ENCODE measurements at places on chromosomes 7 and 10. TPM values are rescaled to one million over a fixed set of nuclear protein-coding genes. Genes with fewer than 3 reads are reported as not detected.
A peak's percentile ranks its signal among the peaks of the same experiment; 100 is the strongest.

Gene POM121L12
- total RNA-seq = not detected

- H3K27ac ChIP-seq = no peak overlapping the region
- no peak for DNase-seq
- H3K36me3 ChIP-seq = peaks cover under 1% of the 10 kb centered on the region
- H3K27me3 ChIP-seq = no peaks in the 10 kb centered on the region
- no peak overlapping the region for H3K4me3 ChIP-seq
Observed at GRCh38 chr10:88194041-88194887, 330.8 kb downstream of the PTEN start.

Gene IFIT2
- total RNA-seq = 0.12 TPM

Gene BTBD16
- total RNA-seq = not detected

Gene HACD1
- 14.6 TPM for total RNA-seq

DNA sequence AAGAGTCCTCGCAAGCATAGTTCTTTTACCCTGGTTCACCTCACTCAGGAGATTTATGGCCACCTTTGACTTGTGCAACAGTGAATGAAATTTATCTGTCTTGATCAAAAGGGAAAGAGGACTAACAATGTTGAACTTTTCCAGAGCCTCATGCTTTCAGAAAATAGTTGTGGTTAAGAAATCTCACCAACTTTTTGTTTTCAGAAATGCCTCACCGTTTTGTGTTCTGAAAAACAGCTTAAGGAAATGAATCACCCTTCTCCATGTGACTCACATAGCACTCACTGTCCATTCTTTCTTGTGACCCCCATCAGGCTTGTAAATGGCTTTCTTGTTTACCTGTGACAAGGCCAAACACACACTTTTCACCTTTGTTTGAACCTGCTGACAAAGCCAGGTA, 148.6 kb upstream of the FAM3C start:
- H3K27ac ChIP-seq = no peak overlapping the region
- peaks cover 6% of the 10 kb centered on the region for H3K4me1 ChIP-seq
- no peak overlapping the region for H3K4me3 ChIP-seq
- DNase-seq = no peak
- H3K27me3 ChIP-seq = no peaks in the 10 kb centered on the region

GRCh38 chr7:149610441-149611011, 112.9 kb upstream of the ZNF746 start:
- H3K27me3 ChIP-seq = no peaks in the 10 kb centered on the region
- no peak overlapping the region for H3K4me3 ChIP-seq
- H3K36me3 ChIP-seq = peaks cover 39% of the 10 kb centered on the region
- H3K4me1 ChIP-seq = no peaks in the 10 kb centered on the region

- H3K4me1 ChIP-seq = peaks cover 19% of the 10 kb centered on the region
- no peaks in the 10 kb centered on the region for H3K27me3 ChIP-seq
- H3K4me3 ChIP-seq = no peak overlapping the region
- DNase-seq = no peak
- no peak overlapping the region for H3K27ac ChIP-seq
Observed at GRCh38 chr7:105352018-105352612, 36.6 kb downstream of the SRPK2 start.

GRCh38 chr7:69968969-69969556, 370.8 kb downstream of the AUTS2 start:
- H3K36me3 ChIP-seq = no peaks in the 10 kb centered on the region
- H3K4me1 ChIP-seq = peaks cover 26% of the 10 kb centered on the region
- no peak overlapping the region for H3K27ac ChIP-seq

Gene CNTNAP2
- total RNA-seq = 12.9 TPM

- no peak overlapping the region for H3K4me3 ChIP-seq
- H3K27ac ChIP-seq = no peak overlapping the region
- no peak for DNase-seq
- peaks cover 21% of the 10 kb centered on the region for H3K4me1 ChIP-seq
Observed at GRCh38 chr10:54903745-54904144, 102.7 kb upstream of the PCDH15 start.

Gene MYOZ1
- 0.16 TPM for total RNA-seq

Gene VIPR2
- 0.09 TPM for total RNA-seq

DNA sequence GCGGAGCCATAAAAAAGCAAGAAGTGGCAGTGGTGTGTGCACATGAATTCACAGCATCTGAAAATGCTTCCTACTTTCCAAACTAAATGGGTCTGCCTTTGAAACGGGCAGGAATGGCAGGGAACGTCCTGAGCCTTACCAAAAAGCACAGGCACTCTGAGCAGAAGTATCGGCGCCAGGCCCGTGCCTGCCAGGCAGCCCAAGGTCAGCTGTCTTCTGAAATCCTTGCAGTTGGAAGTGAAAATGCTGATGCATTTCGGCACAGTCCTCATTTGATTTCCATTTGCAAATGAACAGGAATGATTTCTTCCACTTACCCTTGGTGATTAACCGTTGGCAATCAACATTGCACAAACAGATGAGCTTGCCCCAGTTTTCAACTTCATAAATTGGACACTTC, 47.6 kb upstream of the MNX1 start:
- H3K4me1 ChIP-seq = no peaks in the 10 kb centered on the region
- DNase-seq = no peak
- H3K36me3 ChIP-seq = no peaks in the 10 kb centered on the region
- H3K27me3 ChIP-seq = peaks cover 47% of the 10 kb centered on the region
- no peak overlapping the region for H3K27ac ChIP-seq
- H3K4me3 ChIP-seq = no peak overlapping the region

Gene HKDC1
- total RNA-seq = not detected

DNA sequence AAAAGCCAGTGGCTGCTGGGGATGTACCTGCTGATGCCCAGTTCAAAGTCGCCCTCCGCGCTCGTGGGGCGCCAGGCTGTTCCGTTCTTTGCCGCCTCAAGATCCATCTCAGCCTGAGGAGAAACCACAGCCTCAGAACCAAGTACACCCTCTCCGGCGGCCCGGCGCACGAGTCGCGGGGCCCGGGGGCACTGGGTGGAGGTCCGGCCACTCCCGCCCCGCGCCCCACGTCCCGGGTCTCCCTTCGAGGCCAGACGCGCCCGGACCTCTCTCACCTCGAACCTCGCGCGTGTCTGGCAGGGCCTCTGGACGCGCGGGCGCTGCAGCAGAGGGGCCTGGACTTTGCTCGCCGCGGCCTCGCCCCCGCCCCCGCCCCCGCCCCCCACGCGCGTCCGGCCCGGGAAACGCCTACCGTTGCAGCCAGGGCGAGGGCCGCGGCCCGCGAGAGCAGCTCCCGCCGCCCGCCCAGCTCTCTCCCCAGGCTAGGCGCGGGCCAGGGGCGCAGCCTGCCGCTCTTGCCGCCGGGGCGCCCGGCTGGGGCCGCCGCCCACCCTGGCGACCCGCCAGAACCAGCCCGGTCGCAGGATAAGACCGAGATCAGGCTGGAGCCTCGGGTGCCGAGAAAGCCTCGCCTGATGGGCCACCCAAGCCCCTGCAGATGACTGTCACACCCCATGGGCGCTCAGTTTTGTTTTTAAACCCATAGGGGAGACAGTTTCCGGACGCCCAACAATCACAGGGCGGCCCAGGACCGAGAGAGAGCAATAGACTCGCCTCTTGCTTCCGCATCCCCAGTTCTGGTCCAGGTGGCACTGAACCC, at the start of gene ABCB4:
ABCB4 (minus strand) TSS at position 322 of the 820 bp plus-strand sequence; CDS start at position 107, 215 bp downstream.
- peaks cover 33% of the 10 kb centered on the region for H3K4me1 ChIP-seq
- H3K27me3 ChIP-seq = peaks cover 15% of the 10 kb centered on the region
- DNase-seq = peak; percentile 29
- H3K4me3 ChIP-seq = peak within 1 kb of the TSS; percentile 89

Gene ZNF804B
- not detected for total RNA-seq

- H3K27ac ChIP-seq = no peak overlapping the region
- no peak for DNase-seq
- H3K27me3 ChIP-seq = no peaks in the 10 kb centered on the region
Observed at GRCh38 chr10:8508882-8509281, 454.4 kb downstream of the GATA3 start.

Gene TFEC
- not detected for total RNA-seq

Gene POLR2J2
- 5.8 TPM for total RNA-seq

DNA sequence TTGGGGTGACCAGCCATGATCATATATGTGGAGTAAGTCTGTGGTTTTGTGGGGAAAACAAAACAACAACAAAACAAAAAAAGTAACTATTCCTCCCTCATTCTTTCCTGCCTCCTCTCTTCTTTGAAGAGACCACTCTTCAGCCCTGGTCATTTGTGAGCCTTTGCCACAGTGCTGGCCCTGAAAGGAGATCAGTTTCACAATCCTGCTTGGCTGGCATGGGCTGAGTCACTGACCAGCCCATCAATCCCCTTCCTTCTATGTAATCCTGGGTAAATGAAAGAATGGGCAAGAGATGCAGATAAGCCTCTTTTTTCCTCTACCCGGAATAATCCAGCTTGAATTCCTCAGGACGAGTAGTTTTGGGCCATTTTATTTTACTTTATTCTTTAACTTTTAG, 13.6 kb downstream of the CSTF2T start:
- H3K36me3 ChIP-seq = peaks cover 4% of the 10 kb centered on the region
- no peak overlapping the region for H3K27ac ChIP-seq
- no peaks in the 10 kb centered on the region for H3K4me1 ChIP-seq
- H3K27me3 ChIP-seq = no peaks in the 10 kb centered on the region
- DNase-seq = no peak

DNA sequence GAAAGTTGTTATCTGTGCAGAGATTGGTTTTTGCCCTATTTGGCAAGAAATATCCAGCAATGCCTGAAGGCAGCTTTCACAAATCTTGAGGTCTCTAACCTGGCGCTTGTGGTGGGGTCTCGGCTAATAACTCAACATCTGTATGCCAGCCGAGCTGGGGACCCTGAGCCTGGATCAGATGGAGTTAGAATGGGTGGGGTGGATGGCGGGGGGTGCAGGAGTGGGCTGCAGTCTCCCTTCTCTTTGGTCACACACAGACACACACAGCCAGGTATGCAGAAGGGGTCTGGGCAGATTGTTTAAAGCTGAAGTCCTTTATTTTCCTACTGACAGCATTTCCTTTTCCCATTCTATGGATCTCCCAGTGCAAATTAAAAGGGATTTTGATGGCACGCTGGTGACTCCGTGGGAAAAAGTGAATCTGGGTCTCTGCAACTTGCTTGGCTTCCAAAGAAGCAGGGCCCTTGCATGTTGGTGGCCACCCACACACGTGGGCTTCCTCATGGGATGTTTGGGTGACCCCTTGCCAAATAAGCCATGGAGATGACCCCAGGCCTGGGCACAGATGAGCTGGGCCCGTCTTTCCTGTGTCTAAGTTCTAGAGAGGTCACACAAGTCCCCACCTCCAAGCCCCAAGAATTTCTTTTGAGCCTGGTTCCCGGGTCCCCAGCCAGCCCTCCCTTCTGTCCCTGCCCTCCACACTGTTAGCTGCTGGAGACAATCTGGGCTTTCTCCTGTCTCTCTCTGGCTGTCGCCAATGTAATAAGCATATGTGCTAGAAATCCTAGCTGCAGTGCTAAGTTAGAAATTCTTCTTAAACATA, 39.9 kb upstream of the EMX2 start:
- H3K4me1 ChIP-seq = peaks cover 37% of the 10 kb centered on the region
- H3K36me3 ChIP-seq = no peaks in the 10 kb centered on the region
- DNase-seq = peak; percentile 4

Gene CPA2
- 0.55 TPM for total RNA-seq

Gene PNLIPRP3
- not detected for total RNA-seq

DNA sequence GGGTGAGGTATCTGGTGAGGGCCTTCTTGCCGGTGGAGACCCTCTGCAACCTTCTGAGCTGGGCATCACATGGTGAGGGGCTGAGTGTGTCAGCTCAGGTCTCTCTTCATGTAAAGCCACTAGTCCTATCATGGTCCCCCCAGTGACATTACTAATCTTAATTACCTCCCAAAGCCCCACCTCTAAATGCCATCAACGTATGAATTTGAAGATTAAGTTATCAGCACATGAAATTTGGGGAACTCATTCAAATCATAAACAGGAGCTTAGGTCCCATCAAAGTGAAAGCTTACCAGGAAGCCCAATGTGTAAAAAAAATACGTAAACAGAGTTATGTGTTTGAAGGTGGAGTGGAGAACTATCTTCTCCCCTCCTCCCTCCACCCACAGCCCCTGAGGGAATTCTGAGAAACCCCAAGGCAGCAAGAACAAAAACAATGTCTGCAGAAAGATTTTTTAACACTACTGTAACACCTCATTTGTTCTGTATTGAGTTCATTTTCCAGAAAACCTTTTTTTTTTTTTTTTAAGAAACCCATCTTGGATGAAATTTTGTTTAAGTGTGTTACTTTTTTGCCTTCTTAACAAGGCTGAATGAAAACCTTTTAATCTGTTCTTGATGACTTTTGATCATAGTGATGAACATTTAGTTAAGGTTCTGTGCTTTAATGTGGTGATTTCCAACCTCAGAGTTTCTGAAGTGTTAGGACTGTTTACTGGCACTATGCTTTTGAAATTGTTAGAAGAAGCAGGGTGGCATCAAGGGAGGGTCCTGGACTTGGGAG, 19.1 kb upstream of the PCGF5 start:
- no peak for DNase-seq
- peaks cover 5% of the 10 kb centered on the region for H3K4me1 ChIP-seq
- H3K27ac ChIP-seq = no peak overlapping the region
- no peak overlapping the region for H3K4me3 ChIP-seq

- no peak overlapping the region for H3K4me3 ChIP-seq
- peaks cover 4% of the 10 kb centered on the region for H3K36me3 ChIP-seq
- H3K27me3 ChIP-seq = peaks cover 79% of the 10 kb centered on the region
- peaks cover 34% of the 10 kb centered on the region for H3K4me1 ChIP-seq
- no peak overlapping the region for H3K27ac ChIP-seq
Observed at GRCh38 chr10:132745971-132746370, 40.0 kb downstream of the NKX6-2 start.

GRCh38 chr7:832167-832967, at the start of gene SUN1:
TSS of gene SUN1 (plus strand) at chr7:832476. CDS start at chr7:832525, 49 bp downstream.
- no peak for DNase-seq
- H3K4me3 ChIP-seq = no peak within 1 kb of the TSS
- H3K36me3 ChIP-seq = peaks cover 3% of the 10 kb centered on the region
- H3K4me1 ChIP-seq = peaks cover 31% of the 10 kb centered on the region
- H3K27me3 ChIP-seq = no peaks in the 10 kb centered on the region

DNA sequence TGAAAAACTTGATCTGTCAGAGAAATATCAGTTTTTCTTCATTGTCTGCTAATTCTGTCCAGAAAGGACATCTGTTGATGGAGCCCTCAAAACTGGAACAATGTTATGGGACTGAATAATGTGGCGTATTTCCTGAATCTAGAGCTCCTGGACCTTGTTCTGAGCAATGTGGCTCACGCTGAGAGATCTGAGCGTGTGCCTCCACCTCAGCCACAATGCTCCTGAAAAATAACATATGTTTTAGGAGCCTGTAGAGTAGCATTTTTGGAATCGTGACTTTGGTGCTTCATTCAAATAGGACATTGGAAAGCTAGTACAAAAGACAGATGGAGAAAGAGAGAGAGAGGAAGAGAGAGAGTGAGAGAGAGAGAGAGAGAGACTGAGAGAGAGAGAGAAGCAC, 110.3 kb downstream of the BMPER start:
- no peak overlapping the region for H3K27ac ChIP-seq
- no peak overlapping the region for H3K4me3 ChIP-seq
- H3K4me1 ChIP-seq = no peaks in the 10 kb centered on the region
- peaks cover 4% of the 10 kb centered on the region for H3K27me3 ChIP-seq

DNA sequence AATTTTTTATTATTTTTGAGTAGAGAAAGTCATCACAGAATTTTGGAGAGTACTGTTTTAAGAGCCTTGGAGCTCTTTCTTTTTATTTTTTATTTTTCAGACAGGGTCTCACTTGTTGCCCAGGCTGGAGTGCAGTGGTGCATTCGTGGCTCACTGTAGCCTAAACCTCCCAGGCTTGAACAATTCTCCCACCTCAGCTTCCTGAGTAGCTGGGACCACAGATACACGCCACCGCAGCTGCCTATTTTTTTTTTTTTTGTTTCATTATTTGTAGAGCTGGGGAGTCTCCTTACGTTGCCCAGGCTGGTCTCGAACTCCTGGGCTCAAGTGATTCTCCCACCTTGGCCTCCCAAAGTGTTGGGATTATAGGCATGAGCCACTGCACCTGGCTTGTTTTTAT, 10.6 kb downstream of the CPA4 start:
- no peak overlapping the region for H3K27ac ChIP-seq
- H3K4me3 ChIP-seq = no peak overlapping the region
- H3K4me1 ChIP-seq = peaks cover 39% of the 10 kb centered on the region
- no peaks in the 10 kb centered on the region for H3K27me3 ChIP-seq

Gene CCL24
- not detected for total RNA-seq

Gene SPDYE2B
- not detected for total RNA-seq
